T-helper 17 cell (primary cell): ENCODE measurements at places on chromosomes 3 and 15. TPM values are rescaled to one million over a fixed set of nuclear protein-coding genes. Genes with fewer than 3 reads are reported as not detected.

- peaks cover 58% of the 10 kb centered on the region for H3K27me3 ChIP-seq
- no peak overlapping the region for H3K27ac ChIP-seq
- H3K4me3 ChIP-seq = no peak overlapping the region
- peaks cover 6% of the 10 kb centered on the region for H3K36me3 ChIP-seq
These were observed 222.3 kb upstream of the THBS1 start for GRCh38 chr15:39358441-39359041.

GRCh38 chr15:73075160-73075859 lies 23.0 kb downstream of the NEO1 start:
- H3K27me3 ChIP-seq = no peaks in the 10 kb centered on the region
- no peaks in the 10 kb centered on the region for H3K36me3 ChIP-seq
- H3K4me3 ChIP-seq = no peak overlapping the region
- H3K4me1 ChIP-seq = peaks cover 18% of the 10 kb centered on the region
- no peak for DNase-seq

GRCh38 chr3:148914936-148915690 lies 50.0 kb downstream of the CPA3 start:
- H3K4me3 ChIP-seq = no peak overlapping the region
- no peaks in the 10 kb centered on the region for H3K4me1 ChIP-seq

DNA sequence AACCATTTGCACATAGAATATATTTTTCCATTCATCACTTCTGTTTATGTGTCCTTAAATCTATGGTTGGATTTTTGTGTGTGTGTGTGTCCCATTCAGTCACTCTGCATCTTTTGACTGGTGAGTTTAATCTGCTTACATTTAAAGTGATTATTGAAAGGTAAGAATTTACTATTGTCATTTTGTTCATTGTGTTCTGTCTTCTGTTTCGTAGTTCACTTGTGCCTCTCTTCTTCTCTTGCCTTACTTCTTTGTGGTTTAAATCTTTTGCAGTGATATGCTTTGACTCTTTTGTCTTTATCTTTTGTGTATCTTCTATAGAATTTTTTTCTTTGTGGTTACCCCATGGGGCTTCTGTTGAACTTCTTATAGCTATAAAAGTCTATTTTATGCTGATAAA lies 166.3 kb upstream of the UBE3A start:
- H3K27ac ChIP-seq = no peak overlapping the region
- no peak overlapping the region for H3K4me3 ChIP-seq
- no peak for DNase-seq
- no peaks in the 10 kb centered on the region for H3K4me1 ChIP-seq

GRCh38 chr3:94176988-94177745 lies 114.3 kb downstream of the NSUN3 start:
- no peak for DNase-seq
- H3K27ac ChIP-seq = no peak overlapping the region
- no peak overlapping the region for H3K4me3 ChIP-seq

DNA sequence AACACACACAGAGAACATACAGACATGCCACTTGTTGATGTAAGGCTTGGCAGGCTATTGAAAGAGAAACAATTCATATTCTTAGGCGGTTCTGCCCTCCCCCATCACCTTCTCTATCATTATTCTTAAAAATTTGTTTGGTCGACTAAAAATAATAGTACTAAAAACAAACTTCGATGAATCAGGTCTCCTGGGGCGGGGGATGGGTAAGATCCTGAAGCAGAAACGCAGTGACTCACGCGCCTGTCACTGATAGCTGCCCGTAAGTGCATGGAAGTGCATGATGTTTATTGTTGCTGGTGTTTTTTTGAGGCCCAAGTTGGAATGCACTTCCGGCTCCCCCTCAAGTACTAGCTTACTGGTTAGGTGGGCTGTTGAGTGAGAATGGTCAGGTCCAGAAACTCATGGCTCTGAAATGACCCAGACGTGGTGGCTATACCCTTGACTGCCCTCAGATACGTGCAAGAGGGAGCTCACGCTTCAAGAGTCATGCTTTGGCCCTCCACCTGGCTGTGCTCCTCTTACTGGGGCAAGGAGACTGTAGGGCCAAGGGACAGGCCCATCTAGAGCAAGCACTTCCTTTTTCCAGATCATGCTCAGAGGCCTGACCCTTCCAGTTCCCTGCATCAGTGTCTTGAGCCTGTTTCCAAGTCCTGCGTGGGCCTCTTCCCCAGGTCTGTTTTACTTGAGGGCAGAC lies 10.9 kb downstream of the SMAD3 start:
- DNase-seq = no peak
- H3K4me1 ChIP-seq = peaks cover 69% of the 10 kb centered on the region
- no peaks in the 10 kb centered on the region for H3K36me3 ChIP-seq
- peak overlapping the region; percentile 97 for H3K27ac ChIP-seq

Gene DAZL
- total RNA-seq = not detected

DNA sequence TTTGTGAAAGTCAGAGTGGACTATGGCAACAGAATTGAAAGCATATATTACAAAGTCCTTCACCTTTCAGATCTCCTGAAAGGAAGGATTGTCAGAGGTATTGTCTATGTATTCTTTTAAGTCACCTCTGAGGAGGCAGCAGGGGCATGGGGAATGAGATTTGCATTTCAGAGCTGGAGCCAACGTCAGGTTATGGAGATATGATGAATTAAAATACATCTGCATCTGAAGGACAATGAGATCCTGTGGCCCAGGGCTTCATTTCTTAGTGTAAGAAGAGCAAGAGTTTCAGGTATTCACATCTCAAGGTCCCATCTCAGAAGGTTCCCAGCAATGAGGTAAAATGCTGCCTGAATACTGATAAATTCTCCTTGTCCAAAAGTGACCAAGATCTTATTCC lies 695.8 kb downstream of the TUSC7 start:
- H3K27me3 ChIP-seq = no peaks in the 10 kb centered on the region
- H3K27ac ChIP-seq = no peak overlapping the region
- no peak for DNase-seq
- no peaks in the 10 kb centered on the region for H3K4me1 ChIP-seq
- no peak overlapping the region for H3K4me3 ChIP-seq
- no peaks in the 10 kb centered on the region for H3K36me3 ChIP-seq

Gene TP63
- 0.45 TPM for total RNA-seq

Gene POMGNT2
- 5.9 TPM for total RNA-seq

GRCh38 chr3:28053759-28054158 lies 187.7 kb upstream of the CMC1 start:
- peaks cover 4% of the 10 kb centered on the region for H3K36me3 ChIP-seq
- no peak for DNase-seq
- peaks cover 3% of the 10 kb centered on the region for H3K4me1 ChIP-seq
- H3K27ac ChIP-seq = no peak overlapping the region
- H3K4me3 ChIP-seq = no peak overlapping the region

DNA sequence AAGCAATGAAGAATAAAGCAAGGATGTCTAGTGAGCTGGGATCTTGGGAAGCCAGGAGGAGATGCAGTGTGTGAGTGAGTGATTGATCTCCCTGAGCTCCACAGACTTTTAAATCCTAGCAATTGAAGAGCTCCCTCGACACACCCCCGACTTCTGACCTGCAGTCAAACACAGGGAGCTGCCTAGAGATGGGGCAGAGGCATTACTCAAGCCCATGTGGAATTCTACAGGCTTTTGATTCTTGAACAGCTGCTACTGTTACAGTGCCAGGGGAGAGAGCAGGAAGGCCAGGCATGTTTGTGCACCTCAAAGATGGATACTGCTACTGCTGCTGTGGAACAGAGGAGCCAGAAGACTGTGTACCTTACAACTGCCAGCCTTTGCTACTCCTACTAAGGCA lies 1403.1 kb upstream of the ALCAM start:
- DNase-seq = no peak
- H3K27ac ChIP-seq = no peak overlapping the region
- no peaks in the 10 kb centered on the region for H3K36me3 ChIP-seq
- H3K4me3 ChIP-seq = no peak overlapping the region
- H3K27me3 ChIP-seq = no peaks in the 10 kb centered on the region
